ENCODE measurements at places on chromosomes 11 and 22.

GRCh38 chr11:44865866-44866272 is 84.8 kb downstream of the TP53I11 start:
- DNase-seq, result no peak

- DNase-seq, result no peak
Observed at GRCh38 chr11:13216019-13216710, 61.4 kb upstream of the BMAL1 start.

GRCh38 chr11:18731949-18732821 is 6.2 kb upstream of the IGSF22 start:
- peak; percentile 63 for DNase-seq

- no peak for DNase-seq
Observed at GRCh38 chr11:109051200-109051599, 370.8 kb upstream of the C11orf87 start.

DNA sequence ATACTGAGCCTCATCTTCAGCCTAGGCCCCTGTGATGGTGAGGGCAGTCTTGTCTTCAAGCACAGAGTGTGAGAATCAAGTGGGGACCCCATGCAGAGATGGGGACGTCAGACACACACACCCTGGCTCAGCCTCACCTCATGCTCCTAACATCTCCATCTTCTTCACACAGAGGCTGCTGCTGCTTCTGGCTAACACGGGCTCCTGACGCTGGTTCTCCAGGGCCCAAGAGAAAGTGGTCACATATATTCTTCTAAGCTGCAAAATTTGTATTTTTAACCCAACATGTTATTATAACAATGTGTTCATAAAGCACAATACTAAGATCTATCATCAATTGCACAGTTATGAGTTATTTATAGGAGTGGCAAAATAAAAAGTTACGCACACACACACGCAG is 101.2 kb downstream of the VPREB1 start:
- DNase-seq, result no peak

DNA sequence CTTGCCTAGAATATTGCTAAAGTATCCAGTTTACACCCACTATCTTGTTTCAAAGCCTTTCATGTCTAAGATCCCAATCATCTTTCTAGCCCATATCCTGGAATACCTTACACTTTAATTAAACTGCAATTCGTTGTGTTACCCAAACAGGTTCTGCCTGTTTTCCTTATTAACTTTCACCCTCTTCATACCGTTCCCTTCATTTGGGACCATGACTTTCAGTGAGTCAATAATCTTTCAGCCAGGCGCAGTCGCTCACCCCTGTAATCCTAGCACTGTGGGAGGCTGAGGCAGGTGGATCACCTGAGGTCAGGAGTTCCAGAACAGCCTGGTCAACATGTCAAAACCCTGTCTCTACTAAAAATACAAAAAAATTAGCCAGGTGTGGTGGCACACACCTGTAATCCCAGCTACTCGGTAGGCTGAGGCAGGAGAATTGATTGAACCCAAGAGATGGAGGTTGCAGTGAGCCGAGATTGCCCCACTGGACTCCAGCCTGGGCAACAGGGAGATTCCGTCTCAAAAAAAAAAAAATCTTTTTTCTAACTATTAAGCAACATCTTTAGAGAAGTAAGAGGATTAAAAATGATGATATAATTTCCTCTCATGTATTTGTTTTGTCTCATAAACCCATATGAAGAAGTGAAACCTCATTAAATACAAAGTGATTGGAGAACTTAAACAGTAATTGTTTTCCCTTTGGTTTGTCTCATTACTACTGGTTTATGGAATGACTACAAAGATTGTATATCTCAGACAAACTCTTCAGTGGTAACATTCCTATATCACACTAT is 20.7 kb downstream of the DMC1 start:
- DNase-seq, result no peak

- no peak for DNase-seq
Observed at GRCh38 chr11:67545280-67545679, 22.0 kb upstream of the CABP2 start.

DNA sequence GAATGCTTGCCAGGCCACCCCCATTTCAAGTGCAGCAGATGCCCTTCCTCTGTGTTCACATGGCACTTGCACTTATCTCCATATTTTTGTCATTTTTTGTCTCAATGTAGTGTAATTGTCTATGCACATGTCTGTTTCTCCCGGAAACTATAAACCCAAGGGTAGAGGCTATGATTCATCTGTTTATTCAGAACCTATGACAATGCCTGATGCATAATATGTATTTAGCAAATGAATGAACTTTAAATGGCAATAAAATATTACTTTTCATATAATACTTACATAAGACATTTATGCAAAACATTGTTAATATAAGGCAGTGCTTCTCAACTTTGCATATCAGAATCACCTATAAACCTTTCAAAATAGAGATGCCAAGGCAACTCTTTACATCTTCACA is 6.7 kb downstream of the PAK1 start:
- no peak for DNase-seq

DNA sequence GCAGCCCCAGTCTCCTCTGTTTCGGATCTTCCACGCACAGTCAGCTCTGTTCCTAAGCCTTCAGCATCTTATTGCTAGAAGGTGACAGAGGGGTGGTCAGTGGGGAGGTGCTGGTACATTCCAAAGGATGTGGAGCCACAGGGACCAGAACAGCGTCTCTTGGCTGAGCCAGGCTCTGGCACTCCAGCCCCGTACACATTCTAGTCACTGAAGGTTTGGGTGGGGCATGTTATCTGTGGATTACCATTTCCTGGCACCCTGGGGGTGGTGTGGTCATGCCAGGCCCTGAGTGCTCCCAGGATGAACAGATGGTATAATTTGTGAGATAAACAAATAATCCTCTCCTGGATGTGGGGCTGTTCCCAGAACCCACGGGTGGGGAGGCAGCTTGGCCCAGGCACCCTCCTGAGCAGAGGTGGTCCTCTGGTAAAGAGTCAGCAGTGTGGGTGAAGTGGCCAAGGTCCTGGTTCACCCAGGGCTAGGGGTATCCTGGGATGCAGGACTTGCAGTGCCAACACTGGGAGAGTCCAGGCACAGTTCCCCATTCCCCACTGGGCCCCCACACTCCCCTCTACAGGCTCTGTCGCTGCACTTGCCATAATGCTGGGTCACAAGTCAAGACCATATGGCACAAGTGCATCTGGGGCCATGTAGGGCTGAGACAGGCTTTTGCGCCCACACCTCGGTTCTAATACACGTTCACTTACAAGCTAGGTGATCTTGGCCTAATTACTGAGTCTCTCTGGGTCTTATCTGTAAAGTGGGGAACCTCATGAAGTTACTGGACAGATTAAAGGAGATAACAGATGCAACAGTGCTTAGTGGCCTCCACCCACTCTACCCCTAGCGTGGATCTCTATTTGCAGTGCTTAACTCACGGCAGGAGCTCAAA is 33.0 kb downstream of the DKK3 start:
- no peak for DNase-seq

- DNase-seq, result no peak
Observed at GRCh38 chr11:119889728-119890280, 160.8 kb upstream of the NECTIN1 start.

- no peak for DNase-seq
Observed at GRCh38 chr11:126766440-126766839, 234.1 kb downstream of the KIRREL3 start.

- DNase-seq, result no peak
Observed at GRCh38 chr11:8066036-8066910, 14.7 kb upstream of the TUB start.

DNA sequence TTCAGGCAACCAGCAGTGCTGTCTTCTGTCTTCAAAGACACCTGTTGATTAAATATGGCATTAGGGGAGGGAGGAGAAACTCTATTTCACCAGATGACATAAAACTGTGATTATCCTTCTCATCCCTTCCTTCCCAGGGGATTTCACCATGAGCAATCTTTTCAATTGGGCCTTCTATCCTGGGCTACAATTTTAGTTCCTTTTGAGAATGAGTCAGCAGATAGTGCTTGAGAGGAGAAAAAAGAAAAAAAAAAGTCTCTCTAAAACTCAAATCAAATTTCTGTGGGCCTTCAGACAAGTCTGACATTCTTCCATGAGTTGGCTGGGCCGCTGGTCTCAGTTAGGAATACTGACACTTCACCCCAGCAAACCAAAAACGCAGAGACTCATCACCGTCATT is 7.2 kb downstream of the FLI1 start:
- DNase-seq, result no peak

DNA sequence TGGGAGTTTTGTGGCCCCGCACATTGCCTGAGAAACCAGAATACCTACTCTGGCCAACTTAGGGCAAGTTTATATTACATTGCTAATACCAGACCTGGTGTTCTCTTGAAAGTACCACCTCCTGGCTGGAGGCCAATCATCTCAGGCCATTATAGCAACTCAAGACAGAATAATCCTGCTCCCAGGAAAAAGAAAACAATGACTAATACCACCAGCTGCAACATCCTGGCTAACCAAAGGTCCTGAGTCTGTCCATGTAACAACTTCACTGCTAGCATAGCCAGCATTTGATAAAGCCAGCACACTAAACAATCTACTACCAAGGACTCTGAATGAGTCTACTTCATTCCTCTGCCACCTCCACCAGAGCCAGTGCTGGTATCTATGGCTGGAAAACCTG is 1298.7 kb upstream of the CNTN5 start:
- no peak for DNase-seq

GRCh38 chr11:3169255-3170043 is 4.3 kb upstream of the OSBPL5 start:
- DNase-seq, result no peak
